ENCODE measurements at places on chromosomes 7 and 10.

GRCh38 chr10:133275684-133276092, 980 bp downstream of the ADAM8 start:
- peak; percentile 62 for DNase-seq

DNA sequence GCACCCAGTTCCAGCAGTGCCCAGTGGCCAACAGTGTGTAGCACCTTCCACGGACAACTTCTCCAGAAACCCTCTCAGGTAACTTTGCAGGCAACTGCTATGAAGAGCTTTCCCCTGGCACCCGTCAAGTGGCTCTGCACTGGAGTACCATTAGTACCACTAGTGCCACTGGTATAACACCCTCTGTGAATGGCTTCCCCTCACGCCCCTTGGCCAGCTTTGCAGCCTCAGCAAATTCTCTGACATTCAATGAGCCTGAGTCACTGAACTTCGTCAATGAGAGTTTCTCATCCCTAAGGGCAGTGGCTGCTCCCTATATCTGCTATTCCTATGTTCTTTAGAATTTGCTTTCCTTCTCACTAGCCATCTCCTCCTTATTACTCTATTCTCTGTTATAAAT, 7.6 kb upstream of the HERPUD2 start:
- no peak for DNase-seq

GRCh38 chr10:2222631-2223030, 485.3 kb upstream of the ADARB2 start:
- DNase-seq, result no peak

- DNase-seq, result no peak
These were observed 133.8 kb upstream of the HDAC9 start for GRCh38 chr7:18361756-18362155.

DNA sequence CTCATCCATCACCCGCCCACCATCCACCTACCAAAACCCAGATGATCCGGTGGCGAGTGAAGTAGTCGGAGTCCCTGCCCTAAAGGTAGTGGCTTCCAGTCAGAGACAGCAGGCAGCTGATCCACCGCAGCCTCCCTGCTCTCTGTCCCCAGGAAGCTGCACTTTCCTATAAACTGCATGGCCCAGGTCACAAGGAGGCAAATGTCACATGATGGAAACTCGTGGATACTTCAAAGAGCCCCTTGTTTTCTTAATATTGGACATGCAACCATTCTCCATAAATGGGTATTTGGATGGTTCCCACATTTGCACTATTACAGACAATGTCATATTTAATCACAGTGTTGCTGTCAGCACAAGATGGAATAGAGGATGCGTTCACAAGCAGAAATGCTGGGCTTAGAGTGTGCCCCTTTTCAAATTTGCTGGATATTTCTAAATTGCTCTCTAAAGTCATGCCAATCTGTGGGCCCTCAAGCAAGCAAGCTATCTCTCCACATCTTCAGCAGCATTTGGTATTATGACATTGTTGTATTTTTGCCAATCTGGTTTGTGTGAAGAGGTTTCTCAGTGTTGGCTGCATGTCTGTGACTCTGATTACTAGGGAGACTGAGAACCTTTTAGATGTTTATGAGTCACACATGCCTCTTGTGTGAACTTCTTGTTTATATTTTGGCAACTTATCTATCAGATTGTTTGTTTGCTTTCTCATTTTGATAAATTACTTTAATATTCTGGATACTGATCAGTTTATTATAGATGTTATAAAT, 822.0 kb downstream of the TNS3 start:
- no peak for DNase-seq

DNA sequence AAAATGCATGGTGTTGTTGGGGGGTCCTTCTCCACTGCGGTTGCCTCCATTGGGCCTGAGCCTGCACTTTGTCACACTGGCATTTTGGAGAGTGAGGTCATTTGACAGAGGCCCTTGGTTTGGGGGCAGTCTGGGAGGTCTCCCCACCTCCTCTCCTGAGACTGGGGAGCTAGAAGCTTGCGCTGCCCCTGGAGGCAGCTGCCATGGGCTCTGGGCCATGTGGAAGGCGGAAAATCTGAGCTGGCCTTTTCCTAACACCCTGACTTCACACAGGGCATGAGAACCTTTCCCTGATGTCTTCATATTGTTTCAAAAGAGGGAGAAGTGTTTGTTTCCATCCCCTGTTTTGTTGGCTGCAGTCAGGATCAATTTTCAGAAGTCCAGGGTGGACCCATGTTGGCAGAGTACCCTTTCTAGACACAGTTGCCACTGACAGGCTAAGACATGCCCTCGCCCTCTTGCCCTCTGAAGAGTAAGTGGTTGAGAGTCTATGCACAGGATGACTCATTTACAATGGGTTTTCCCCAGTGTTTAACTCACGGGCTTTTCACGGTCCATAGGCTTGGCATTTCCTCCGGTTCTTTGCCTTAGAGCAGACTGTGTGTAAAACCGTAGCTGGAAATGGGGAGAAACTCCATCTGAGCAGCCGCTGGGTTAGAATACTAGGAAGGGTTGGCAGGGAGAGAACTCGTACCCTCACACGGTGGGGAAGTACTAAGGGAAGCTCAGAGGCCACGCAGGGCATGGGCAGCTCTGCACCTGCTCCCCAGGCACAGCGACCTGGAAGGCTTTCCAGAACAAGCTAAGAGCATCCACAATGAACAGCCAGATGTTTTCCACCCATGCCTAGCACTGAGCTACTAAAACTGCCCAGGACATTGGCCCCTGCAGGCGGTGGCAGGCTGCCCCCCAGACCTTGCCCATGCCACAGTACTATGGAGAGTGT, 655.0 kb downstream of the SDK1 start:
- DNase-seq, result peak; percentile 15

- no peak for DNase-seq
These were observed 4.6 kb upstream of the RBAK start for GRCh38 chr7:5041047-5041446.

DNA sequence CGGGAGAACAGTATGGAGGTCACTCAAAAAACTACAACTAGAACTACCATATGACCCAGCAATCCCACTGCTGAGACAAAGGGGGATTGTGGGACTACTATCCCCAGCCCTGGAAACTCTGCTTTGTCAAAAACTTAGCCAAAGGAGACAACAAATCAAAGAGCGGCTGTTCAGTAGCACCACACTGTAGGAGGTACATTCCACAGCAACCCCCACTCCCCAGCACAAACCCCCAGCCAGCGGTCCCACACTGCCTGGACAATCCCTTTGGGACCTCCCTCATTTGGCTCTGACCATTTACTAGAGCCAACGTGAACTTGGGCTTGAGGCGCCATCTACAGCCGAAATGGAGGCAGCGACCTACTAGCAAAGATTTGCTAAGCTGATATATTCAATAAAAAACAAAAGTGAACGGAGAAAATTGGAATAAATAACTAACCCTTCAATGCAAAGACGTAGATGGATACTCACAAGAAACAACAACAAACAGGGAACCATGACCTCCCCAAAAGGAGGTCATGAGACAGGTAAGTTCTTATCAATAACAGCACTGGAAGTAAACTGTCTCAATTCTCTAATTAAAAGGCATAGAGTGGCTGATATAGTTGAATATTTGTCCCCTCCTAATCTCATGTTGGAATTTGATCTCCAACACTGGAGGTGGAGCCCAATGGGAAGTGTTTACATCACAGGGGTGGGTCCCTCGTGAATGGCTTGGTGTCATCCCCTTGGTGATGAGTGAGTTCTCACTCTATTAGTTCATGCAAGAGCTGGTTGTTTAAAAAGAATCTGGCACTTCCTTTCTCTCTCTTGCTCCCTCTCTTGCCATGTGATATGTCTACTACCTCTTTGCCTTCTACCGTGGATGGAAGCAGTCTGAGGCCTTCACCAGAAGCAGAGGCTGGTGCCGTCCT, 119.0 kb upstream of the KCNMA1 start:
- DNase-seq, result peak; percentile 31

- DNase-seq, result no peak
These were observed 156.0 kb downstream of the FAM107B start for GRCh38 chr10:14618674-14619073.

DNA sequence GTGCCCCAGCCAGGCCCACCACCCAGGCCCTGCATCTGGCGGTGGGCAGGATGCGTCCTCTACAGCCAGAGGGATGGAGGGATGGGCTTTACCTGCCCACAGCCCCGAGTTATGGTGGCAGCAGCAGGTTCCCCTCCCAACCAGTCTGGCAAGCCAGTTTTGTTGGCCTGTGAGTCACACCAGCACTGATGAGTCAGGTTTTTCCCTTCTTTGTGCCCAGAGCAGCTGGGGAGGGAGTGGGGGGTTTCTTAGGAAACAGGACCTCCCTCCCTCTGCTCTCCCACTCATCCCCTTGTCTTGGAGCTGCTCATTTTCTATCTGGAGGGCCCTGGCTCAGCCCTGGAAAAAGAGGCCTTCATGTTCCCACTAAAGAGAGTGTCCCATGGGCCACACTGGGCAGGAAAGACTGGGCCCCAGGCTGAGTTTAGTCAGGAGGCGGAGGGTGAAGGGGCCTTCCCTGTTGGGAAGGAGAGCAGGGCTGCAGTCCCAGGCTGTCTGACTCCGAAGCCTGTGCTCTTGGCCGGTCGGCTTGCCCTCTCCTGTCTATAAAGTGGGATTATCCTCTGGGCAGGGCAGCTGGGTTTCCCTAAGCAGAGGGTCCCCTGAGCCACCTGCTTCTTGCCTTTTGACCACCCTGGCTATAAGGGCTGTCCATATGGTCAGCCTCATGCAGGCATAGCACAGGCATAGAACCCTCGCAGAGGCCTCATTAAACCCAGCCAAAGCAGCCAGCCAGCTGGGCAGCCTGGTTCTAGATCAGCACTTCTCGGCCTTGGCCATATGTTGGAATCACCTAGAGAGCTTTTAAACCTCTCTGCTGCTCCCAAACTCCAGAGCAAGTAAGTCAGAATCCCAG, 30.2 kb upstream of the ANKRD2 start:
- DNase-seq, result peak; percentile 54

DNA sequence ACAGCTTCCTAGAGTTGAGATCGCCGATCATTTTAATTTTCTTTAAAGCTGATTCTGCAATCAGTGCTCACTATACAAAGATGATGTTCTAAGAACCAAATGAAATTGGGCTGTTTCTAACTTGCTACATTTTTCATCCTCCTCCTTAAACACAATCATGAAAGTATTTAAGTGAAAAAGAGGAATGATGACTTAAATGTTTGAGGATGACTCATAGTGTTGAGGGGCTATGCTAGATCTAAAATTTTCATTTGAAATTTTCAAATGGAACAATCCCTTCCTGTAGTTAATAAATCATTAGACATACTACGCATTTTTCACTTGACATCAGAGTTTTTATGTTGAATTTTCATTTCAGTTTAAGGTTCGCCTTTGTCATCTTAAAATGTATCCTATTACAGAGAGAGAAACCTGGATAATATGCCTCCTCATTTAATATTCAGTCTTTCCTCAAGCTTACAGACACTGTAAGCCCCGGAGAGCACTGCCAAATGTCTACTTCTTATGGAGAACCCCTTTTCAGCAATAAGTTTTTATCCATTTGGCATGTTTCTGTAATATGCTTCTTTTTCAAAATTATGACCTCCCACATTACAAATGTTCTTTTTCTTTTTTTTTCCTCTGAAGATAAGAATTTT, 499.6 kb downstream of the MAGI2 start:
- no peak for DNase-seq

GRCh38 chr7:389911-390601, 100.1 kb downstream of the FOXL3 start:
- no peak for DNase-seq

- no peak for DNase-seq
These were observed 45.9 kb upstream of the BET1 start for GRCh38 chr7:94050046-94050445.

GRCh38 chr7:158973941-158974785, 117.8 kb downstream of the DYNC2I1 start:
- DNase-seq, result no peak

- no peak for DNase-seq
These were observed 214.8 kb upstream of the ADO start for GRCh38 chr10:62589689-62590088.

DNA sequence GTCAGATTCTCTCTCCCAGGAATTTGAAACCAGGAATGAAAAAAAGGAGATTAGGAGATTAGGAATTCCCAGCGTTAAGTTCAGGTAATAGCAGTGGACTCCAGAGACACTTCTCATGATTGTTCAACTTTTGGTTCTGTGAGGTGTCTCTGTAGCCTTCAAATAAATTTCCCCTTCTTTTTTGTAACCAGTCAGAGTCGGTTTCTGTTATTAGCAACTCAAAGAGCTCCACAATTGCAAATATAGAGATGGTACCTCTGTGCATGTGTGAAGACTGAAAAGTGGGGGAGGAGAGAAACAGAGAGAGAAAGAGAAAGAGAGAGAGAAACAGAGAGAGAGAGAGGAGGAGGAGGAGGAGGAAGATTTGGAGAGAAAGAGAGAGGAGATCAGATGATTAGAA, 112.8 kb upstream of the STEAP1B start:
- no peak for DNase-seq

GRCh38 chr10:99612167-99612831, 7.9 kb downstream of the SLC25A28 start:
- DNase-seq, result peak; percentile 59

- no peak for DNase-seq
These were observed 45.7 kb upstream of the CRTAC1 start for GRCh38 chr10:98076086-98076485.

DNA sequence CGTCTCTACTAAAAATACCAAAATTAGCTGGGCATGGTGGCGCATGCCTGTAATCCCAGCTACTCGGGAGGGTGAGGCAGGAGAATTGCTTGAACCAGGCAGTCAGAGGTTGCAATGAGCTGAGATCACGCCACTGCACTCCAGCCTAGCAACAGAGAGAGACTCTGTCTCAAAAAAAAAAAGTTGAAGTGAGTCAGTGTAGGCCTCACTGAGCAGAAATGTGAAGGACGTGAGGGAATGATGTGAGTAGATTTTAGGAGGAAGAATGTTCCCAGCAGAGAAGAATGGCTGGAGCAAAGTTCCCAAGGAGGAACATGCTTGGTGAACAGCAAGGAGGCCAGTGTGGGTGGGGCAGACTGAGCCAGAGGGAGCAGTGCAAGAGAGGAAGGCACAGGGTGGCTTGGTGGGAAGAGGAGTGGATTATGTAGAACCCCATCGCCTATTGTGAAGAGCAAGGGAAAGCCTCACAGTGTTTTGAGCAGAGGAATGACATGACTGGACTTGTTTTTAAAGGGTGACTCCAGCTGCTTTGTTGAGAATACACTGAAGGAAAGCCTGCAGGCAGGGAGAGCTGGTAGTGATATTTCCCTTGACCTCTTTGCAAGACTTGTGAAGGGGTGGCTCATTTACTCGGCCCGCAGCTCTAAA, 708.7 kb downstream of the SUGCT start:
- DNase-seq, result no peak

- DNase-seq, result no peak
These were observed 420.4 kb downstream of the SDK1 start for GRCh38 chr7:3721422-3721821.

All from activated CD4-positive, alpha-beta T cell treated with anti-CD3 and anti-CD28 coated beads, Interleukin-2, Interleukin-4, amounts not matched to agents 100 ng/mL and 50 ng/mL, durations not matched to agents 16 hours and 8 hours (primary cell).